ENCODE measurements at places on chromosomes 2 and 18.

GRCh38 chr2:179186126-179186525, 78.5 kb downstream of the SESTD1 start:
- no peak for DNase-seq

GRCh38 chr18:24055878-24056277, 41.3 kb downstream of the TTC39C start:
- no peak for DNase-seq

DNA sequence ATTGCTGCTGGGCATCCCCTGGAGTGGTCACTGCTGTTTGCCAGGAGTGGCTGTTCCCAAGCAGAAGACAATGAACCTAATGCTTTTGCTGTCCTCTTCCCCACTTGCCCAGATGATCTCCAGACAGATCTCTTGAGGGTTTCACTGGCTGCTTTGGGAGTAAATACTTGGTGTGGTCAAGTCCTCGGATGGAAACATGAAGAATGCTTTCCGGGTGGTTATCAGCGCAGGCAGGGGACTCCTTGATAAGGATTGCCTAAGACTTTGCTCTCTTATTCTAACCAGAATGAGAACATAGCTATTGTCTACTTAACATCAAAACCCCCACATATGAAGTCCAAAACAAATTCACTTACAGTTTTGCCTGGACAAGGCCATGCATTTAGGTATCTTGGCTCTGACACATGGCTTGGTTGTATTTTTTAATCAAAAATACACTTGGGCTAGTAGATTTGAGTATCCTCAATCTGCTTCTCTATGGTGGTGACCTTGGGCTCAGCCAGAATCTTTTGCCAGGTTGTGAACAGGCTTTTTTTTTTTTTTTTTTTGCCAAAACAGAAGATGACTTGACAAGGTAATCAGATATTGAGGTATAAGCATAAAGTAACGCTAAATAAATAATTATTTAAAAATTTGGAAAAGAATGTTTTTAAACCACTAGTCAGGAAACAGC, 34.8 kb upstream of the MYO3B start:
- no peak for DNase-seq

- DNase-seq: no peak
Measured at GRCh38 chr2:63055226-63056106, 4.8 kb downstream of the OTX1 start.

GRCh38 chr2:102289129-102289528, 22.2 kb upstream of the IL1RL1 start:
- DNase-seq: no peak

GRCh38 chr18:62152844-62153243, 34.0 kb downstream of the PIGN start:
- no peak for DNase-seq

DNA sequence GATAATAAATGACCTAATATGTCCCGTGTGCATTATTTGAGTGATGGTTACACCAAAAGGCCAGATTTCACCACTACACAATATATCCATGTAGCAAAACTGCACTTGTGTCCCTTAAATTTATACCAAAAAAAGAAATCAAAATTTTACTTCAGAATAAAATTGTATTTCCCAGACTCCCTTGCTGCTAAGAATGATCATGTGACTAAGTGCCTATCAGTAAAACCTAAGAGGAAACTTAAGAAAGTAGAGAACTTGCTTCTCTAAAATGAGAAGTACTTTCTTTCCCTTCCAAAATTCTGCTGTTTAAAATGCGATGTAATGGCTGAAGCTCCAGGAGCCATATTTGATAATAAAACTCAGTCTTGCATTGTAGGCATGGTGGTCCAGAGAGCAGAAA, 24.0 kb downstream of the PROKR1 start:
- no peak for DNase-seq

DNA sequence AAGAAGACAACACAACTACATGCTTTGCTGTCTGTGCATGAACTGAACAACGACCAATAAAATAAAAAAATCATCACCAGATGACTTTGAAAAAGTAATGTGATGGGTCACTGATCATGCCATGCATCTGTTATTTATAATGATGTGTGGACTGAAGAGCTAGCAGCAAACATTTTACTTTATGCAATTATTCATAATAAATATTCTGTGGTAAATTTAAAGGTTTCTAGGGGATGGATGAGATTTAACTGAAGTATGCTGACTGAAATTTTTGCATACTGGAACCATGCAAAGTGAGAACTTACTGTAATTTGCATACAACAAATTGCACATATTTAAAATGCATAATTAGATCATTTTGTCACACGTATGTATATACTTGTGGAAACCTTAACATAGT, 31.3 kb upstream of the BAZ2B start:
- DNase-seq: no peak

Measured in T-helper 9 cell (primary cell).